Fibroblast of gingiva (primary cell): ENCODE measurements at places on chromosomes 7 and 10.

DNA sequence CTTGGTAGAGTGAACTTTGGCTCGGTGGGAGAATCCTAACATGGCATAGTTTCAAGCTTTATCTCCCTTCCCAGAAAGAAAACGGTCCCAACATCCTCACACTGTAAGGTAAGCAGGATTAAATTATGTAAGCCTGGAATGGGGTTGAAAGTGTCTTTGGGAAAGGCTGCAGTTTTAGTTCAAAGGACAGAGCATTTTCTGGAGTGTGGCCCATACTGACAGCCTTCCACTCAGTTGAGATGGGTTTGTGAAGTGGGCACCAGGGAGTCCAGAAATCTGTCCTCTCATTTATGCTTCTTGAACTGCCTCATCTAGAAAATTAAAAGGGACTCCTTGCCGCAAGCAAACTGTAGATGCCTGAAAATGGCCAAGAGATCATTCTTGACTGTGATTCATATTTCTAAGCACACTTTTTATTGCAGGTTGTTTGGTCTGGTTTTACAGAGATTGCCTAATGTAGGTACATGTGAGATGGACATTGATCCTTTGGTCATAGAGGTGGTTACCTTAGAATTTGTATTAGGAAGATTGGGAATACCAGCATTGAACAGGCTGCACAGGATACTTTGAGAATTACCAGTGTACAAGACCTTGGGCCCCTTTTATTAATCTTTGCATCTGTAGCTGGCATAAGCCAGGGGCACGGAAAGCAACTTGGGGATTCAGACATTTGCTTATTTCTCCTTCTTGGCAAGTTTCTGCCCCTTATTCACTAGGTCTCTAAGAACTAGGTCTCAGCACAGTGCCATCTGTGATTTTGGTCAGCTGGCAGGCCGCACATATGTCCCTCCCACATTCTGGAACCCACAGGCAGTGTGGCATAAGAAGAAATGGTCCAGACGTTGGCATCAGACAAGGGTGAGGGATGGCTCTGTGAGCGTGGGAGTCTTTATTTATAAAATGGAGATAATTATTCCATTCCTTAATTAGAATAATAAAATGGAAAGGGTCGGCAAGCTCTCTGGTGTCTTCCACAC is 125.9 kb downstream of the GLCCI1 start:
- DNase-seq = no peak

DNA sequence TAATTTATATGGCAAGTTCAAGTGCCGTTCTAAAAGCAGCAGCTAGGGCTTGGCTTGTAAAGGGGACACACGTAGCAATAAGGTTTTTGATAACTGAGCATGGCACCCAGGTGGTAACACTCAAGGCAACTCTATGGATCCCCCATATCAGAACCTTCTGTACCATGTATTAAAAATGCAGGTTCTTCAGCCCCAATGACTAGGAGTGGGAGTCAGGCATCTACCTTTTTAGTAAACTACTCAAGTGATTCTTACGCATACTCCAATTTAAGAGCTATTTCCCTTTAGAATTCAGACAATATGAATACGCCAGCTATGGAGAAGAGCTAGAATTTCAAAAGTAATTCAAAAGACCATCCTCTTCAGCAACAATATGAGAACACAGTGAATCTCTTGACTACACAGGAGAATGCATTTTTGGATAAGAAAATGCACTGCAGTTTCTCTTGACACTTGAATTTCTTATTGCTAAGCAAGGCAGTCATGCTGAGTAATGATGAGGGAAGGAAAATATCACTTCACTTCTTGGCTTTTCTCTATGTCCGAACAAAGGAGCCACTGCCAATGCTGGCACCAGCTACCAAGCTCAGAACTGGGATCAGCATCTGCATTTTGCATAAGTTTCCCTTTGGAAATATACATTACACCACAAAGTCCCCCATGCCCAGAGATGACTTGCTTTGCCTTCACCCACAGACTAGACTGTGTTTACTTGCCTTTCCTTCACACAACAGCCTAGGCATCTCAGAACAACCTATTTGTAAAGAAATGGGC is 53.5 kb downstream of the ABLIM1 start:
- peak; percentile 17 for DNase-seq

GRCh38 chr7:46131916-46132795 is 211.1 kb upstream of the IGFBP3 start:
- DNase-seq = no peak

GRCh38 chr10:32047881-32048280 is 8.3 kb downstream of the KIF5B start:
- DNase-seq = no peak

GRCh38 chr10:28014651-28015050 is 15.8 kb upstream of the ODAD2 start:
- no peak for DNase-seq

DNA sequence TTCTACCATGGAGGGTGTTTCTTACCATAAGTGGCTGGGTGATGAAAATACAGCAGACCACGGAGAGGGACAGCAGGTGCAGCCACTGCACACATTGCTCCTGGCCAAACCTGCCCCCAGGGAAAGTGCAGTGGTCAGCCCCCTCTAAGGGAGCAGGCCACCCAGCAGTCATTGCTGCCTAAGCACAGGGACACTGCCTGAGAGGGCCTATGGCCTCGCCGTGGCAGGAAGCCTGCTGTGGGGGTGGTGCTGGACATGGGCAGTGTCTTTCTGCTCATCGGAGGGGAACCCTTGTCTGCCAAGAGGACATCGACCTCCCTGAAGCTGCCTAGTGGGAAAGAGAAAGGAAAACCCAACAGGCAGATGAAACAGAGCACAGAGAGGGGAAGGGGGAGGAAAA is 118.3 kb downstream of the PKD1L1 start:
- DNase-seq = no peak

- DNase-seq = peak; percentile 60
Observed at GRCh38 chr7:158740013-158740656, 35.5 kb upstream of the NCAPG2 start.

- DNase-seq = no peak
Observed at GRCh38 chr10:77614778-77615625, 22.6 kb downstream of the KCNMA1 start.

GRCh38 chr10:110643035-110643652 is 992 bp upstream of the RBM20 start:
- no peak for DNase-seq

GRCh38 chr7:96833676-96834453 is 124.2 kb upstream of the SEM1 start:
- no peak for DNase-seq

DNA sequence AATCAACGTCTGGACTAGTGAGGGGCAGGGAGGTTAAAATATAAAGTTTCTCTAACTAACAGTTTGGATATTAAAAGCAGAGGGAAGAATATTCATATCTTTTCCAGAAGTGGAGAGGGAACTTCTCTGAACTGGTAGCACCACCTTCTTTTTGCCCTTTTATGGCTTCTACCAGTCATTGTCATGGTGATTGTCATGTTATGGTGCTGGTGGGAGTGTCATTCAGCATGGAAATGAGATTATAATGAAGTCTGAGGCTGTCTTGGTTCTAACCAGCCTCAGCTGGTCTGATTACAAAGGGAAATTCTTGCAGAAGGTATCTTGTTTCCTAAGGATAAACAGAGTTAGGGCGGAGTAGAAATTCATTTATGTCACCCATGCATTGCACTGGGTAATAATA is 523.8 kb downstream of the ZWINT start:
- no peak for DNase-seq

GRCh38 chr7:99369767-99370391 is 4.7 kb upstream of the ARPC1B start:
- no peak for DNase-seq

GRCh38 chr7:132352800-132353199 is 223.5 kb downstream of the PLXNA4 start:
- DNase-seq = peak; percentile 59

- no peak for DNase-seq
Observed at GRCh38 chr10:70617798-70618568, 15.4 kb upstream of the PRF1 start.

- peak; percentile 25 for DNase-seq
Observed at GRCh38 chr7:40572810-40573465, 438.1 kb downstream of the SUGCT start.

DNA sequence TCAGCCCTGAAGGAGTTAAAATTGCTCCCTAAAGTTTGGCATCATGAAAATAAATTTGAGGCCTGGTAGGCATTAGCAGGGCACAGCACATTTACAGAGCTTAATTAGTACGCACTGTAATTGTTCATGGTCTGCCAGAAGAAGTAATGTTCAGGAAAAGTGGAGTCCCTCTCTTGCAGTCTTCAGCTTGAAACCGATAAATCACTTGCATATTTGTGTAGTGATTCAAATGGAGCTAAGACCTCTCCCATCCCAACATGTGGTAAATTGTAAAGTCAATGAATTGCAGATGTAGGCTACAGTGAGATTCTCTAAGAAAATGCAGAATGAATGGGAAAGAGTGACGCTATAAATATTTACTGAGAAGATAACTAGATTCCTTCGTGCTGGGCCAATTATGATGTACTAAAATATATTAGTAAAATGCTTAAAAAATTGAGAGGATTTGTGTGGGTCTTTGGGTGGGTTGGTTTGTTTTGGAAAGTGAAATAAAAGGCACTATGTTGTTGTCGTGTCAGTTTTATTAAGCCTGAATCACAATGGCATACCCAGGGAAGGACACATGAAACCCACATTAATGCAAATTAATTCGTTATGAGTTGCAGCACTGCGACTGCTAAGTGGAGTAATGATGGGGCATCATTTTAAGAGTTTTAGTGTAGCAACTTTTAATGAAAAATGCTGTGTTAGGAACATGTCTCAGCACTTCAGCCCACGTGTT is 8.4 kb downstream of the TCF7L2 start:
- DNase-seq = peak; percentile 90

- DNase-seq = no peak
Observed at GRCh38 chr7:38541440-38541839, 89.7 kb downstream of the AMPH start.

- DNase-seq = peak; percentile 69
Observed at GRCh38 chr10:77836299-77836820, 90.2 kb downstream of the DLG5 start.

DNA sequence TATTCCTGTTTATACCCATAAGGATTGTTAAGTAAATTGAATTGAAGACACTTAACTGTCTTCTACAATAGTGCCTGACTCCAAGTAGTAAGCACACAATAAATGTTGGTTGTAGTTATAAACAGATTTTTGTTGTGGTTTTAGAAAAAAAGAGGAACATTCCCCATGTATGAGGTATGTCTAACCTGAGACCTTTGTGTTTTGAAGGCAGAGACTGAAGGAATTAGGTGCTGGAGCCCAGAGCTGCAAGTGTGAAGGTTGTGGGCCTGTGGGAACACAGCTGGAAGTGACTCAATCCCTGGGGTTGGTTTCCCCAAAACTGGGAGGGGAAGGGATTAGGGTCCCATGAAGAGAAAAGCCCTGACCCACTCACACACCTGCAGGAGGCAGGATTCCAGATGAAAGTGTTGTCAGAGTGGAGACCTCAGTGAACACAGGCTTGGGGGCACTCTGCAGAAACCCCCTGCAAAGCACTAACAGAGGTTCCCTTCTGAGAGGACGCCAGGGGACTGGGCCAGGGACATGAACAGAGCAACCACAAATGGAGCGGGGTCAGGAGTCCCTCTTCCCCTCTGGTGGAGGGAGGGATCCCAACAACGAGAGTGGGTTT is 265.1 kb upstream of the KLF14 start:
- DNase-seq = no peak

DNA sequence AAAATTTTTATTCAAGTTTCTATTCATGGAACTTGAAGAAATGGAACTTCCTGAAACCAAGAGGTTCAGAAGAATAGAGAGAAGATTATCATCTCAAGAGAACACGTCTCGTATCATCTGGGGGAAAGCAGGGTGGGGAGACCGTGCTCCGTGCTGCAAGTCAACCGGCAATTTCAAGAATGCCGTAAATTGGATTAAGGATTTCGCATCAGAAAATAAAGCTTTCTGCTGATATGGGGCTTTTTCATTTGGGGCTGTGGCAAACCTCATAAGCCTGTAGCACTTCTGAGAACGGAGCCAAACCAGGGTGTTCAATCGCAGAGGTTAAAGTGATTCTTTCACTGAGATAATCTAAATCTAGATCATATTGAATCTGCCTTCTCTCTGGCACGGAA is 150.1 kb upstream of the NPS start:
- no peak for DNase-seq

DNA sequence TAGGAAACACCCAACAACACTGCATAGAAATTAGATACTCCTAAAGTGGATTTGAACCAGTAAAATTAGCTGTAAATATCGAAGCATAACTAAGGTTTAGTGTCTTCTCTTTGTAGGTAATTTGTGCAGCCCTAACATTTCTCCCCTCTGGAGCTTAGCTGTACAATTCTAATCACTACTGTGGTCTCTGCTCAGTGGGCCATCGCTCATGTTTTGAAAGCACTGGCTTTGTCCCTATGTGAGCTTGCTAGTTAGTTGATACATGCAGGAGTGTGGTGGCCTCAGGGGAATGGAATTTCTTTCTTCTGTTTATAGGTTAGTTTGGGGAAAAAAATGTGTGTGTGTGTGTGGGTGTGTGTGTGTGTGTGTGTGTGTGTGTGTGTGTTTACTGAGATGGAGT is 373.1 kb downstream of the DPP6 start:
- DNase-seq = no peak

DNA sequence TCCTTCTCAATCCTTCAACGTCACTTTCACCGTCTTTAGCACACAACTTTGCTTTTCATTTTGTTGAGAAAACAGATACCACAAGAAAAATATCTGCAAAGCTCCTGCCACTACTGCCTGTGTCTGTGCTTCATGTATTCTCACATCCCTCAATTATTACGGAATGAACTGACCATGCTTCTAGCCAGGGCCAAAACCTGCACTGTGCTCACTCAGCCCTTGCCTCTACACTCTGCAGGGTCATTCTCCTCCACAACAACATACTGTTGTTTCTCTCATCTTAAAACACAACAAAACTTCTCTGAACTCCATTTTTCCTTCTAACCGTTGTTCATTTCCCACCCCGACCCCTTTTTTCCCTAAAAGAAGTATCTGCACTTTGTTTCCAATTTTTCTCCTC is 29.5 kb downstream of the BMPR1A start:
- no peak for DNase-seq

GRCh38 chr7:143492799-143493739 is 15.4 kb downstream of the TAS2R41 start:
- DNase-seq = no peak

- DNase-seq = no peak
Observed at GRCh38 chr10:128160297-128160711, 34.1 kb upstream of the MKI67 start.
